ENCODE measurements at places on chromosomes 3 and 15. TPM values are rescaled to one million over a fixed set of nuclear protein-coding genes. Genes with fewer than 3 reads are reported as not detected.

The MNS1 gene
- 0.27 TPM for total RNA-seq

The GOLGA6L7 gene
- not detected for total RNA-seq

The GBE1 gene
- 13.5 TPM for total RNA-seq

The CNTN6 gene
- total RNA-seq, result not detected

The CDCP1 gene
- 14.0 TPM for total RNA-seq

The ALDH1A2 gene
- not detected for total RNA-seq

The HAUS2 gene
- 12.4 TPM for total RNA-seq

The KLHL6 gene
- total RNA-seq, result 65.2 TPM

The RASGRF1 gene
- not detected for total RNA-seq

The EFCC1 gene
- total RNA-seq, result 9.2 TPM

The RBPMS2 gene
- 0.27 TPM for total RNA-seq

The SH2D7 gene
- total RNA-seq, result not detected

The TEX55 gene
- total RNA-seq, result under 0.01 TPM

The TGM4 gene
- not detected for total RNA-seq

The ARRDC4 gene
- total RNA-seq, result 10.2 TPM

The ASB14 gene
- total RNA-seq, result not detected

The XCR1 gene
- total RNA-seq, result not detected

GRCh38 chr15:22872936-22873701, 34.7 kb downstream of the NIPA2 start:
- no peak for DNase-seq

GRCh38 chr3:99845331-99845730, 27.7 kb downstream of the CMSS1 start:
- DNase-seq, result no peak

GRCh38 chr3:157647820-157648219, 144.6 kb upstream of the VEPH1 start:
- DNase-seq, result no peak

GRCh38 chr3:164095279-164095678, 983.0 kb downstream of the SI start:
- no peak for DNase-seq

DNA sequence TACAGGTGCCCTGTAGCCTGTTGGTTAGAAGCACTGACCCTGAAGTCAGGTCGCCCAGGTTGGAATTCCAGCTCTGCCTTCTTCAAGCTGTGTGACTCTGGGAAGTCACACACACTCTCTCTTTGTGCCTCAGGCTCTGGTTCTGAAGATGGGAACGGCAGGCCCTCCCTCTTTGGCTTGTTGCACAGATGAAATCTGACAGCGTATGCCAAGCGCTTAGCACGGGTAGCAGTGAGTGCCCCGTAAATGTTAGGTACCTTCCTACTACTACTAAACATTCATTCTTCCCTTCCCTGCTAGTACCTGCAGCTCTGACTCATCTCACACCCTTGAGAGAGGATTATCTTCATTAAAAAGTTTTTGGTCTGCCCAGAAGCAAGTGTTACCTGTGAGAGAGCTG, 139.0 kb downstream of the PGPEP1L start:
- no peak for DNase-seq

DNA sequence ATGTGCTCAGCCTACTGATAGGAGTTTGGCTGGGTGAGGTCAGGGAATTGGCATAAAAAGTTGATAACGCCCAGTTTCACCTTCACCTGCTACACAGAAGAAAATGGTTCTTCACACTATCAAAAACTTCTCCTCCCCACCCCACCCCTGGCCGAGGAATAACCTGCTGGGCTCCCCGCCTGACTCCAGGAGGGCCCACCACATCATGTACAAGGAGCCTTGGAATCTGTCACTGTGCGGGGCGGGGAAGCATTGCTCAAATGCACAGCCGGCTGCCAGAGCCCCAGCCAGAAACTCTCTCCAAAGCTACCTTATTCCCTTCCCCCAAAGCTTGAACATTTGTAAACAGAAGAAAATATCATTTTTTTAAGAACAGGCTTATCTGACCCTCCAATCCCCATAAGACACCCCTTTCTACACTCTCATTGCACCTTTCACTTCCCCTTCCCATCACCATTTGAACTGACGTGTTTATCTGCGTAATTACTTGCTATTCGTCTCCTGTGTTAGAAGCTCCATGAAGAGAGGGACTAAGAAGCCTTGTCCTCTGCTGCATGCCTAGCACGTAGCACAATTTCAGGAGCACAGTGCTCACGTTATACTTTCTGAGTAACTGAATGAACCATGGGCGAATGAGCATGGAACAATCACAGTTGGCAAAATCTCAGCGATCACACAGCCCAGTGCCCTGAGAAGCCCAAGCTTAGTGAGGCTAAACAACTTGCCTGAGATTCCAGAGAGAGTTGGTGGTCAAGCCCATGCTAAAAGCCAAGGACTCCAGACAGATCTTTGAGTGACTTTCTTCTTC, 82.9 kb downstream of the HES1 start:
- no peak for DNase-seq

DNA sequence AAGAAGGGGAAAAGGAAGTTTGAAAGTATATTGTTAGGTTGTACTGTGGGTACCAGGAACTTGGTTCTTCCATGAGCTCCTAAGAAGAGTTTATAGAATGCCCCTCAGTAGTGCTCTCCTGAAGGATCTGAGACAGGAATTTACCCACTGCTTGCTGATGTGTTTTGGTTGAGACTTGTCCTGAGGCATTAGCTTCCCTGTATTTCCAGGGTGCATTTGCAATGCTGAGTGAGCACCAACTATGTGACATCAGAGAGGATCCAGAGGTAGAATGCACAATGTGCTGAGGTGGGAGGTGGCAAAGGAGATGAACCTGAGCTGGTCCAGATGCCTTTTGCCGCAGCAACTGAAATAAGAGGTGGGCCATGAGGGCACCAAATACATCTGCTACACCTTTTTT, 64.3 kb upstream of the LRRC3B start:
- DNase-seq, result no peak

DNA sequence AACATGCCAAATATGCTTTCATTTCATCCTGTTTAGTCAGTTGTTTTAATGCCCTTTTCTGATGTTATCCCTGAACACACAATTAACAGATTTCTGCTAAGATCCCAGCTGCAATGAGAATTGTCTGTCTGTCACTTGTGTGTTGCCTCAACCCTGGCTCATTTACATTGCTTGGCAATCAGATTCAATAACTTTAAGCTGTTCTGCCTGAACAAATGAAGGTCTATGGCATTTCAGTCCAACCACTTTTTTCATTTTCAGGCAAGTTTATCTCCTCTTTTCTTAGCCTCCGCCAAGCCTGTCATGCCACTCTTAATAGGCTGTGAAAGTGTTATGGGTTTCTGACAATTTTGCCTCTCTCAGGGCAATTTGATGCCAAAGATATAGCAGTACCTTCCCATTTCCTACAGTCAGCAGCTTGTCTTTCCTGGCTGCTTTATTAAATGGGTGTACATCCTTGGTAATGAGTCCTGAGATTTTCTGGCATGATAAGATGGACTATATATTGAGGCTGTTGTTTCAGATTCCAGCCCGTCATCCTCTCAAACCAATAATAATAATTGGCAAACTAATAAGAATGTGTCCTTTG, 68.7 kb upstream of the ADAMTS9 start:
- DNase-seq, result no peak

DNA sequence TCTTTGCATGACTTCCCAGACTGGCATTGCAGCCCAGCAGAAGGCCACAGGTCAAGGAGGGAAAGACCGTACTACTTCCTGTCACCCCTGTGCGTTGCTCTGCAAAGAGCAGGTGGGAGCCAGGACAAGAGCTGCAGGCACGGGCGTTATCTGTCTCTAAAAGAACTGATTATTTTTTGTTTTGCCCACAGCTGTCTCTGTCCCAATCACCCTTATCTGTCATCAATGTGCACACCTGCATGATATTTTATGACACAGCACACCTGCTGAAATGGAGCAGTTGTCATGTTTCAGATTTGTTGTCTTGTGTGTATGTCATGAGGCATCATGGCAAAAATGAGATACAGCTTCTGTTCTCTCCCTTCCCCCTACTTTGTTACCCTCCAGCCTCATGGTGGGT, 58.8 kb downstream of the SLCO3A1 start:
- no peak for DNase-seq

- DNase-seq, result no peak
Measured at GRCh38 chr3:157465741-157466140, 29.1 kb downstream of the PTX3 start.

DNA sequence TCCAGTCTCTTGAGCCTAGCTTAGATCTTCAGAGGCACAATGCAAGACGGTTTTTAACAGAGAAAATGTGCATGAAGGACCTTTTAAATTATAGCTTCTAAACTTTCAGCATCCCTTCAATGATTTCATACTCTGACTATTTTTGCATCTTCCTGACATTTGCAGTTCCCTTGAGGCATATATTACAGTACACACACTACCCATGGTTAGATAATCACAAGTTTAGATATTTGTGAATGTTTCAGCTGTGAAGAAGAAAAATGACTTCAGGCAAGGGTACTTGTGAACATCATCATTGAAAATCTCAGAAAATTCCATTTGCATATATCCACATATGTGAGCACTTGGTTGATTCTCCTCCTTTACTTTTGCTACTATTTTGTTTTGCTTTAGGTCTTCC, 341.5 kb downstream of the ROBO2 start:
- DNase-seq, result no peak

DNA sequence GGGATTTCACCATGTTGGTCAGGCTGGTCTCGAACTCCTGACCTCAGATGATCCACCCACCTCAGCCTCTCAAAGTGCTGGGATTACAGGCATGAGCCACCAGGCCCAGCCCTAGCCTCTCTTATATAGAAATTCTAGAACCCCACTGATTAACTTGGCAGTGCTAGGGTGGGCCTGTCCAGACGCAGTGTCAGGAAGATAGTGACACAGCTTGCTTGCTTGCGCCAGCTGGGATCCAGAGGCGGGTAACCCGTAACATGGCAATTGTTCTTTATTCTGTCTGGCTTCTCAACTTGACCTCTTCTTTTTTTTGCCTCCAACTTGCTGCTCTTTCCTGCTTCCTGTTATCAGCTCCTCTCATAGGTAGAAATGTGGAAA, 16.2 kb downstream of the CEP19 start:
- no peak for DNase-seq

DNA sequence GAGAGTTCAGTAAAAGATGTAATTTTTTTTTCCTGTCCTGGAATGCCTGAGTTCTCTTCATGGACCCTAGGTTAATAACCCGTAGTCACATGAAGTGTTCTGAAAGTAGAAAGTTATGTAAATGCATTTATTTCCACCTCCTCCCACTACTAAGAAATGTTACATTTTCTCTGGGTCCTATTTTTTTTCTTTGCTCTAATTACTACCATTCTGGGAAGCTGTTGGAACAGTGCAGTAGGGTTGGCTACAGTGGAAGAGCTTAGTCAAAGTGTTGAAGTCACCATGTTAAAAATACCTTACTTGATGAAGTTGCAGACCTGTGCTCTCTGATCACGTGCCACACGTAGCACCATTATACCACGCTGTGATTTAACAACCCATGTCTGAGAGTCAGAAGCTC, 153.8 kb upstream of the TSC22D2 start:
- no peak for DNase-seq

DNA sequence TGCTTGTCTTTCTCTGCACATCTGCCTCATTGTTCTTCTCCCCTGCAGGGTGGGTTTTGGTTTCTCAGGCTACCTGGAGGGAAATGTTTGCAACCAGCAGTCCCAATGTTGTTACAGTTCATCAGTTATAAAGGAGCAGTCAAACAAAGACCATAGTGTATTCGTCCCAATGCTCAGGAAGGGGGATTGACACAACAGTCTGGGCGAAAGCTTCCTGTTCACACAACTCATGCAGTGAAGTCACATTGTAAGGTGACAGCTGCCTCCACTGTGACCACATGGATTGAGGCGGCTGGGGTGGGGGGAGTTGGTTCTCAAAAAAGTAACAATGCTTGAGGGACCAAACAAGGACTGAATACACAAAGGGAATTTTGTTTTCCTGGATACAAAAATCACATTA, 28.8 kb upstream of the TF start:
- DNase-seq, result no peak

GRCh38 chr15:40902605-40903561, 8.6 kb downstream of the VPS18 start:
- DNase-seq, result peak; percentile 64

DNA sequence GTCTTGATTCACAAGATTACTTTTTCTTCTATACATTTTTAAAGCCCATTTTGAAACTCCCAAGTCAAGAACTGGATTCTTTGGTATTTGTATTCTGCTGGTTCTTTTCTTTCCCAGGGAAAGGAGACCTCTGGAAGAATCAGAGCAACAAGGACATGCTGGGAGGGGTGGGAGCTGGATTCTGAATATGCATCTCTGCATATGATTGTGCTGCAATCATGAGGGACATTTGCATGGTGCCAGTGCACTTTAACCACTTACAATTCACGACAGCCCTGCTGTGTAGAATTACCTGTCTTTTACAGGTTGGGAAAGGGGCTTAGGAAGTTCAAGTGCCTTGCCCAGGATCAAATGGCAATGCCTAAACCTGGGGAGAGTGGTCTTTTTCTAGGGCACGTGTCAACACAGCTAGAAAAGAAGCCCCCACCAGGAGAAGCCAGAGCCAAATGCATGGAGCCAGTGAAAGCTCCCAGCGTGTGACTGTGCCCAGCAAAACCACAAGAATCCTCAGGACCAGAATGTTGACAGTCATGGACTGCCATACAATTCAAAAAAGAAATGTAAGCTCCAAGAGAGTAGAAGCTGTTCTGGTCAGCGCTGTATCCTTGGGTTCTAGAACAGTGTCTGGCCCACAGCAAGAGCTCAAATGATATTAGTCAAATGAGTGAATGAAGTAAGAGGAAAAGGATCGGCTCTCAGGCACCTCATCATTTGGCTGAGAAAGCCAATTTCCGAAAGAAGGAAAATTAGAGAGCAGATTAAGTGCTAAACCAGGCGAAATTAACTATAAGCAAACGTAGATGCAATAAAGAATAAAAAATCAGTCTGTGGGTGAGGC, 84.5 kb upstream of the MEF2A start:
- DNase-seq, result no peak

GRCh38 chr15:89587955-89588354, 12.7 kb downstream of the TICRR start:
- DNase-seq, result no peak

GRCh38 chr15:71112429-71112828, 2.8 kb upstream of the THSD4 start:
- DNase-seq, result no peak

- no peak for DNase-seq
Measured at GRCh38 chr3:154602241-154602640, 172.3 kb upstream of the GPR149 start.
